ENCODE measurements at places on chromosomes 2 and 18. TPM values are rescaled to one million over a fixed set of nuclear protein-coding genes. Genes with fewer than 3 reads are reported as not detected.

Gene DSG4
- not detected for total RNA-seq

Gene GRHL1
- 0.85 TPM for total RNA-seq

Gene NEUROD1
- total RNA-seq = not detected

Gene LIMS2
- 7.7 TPM for total RNA-seq

Gene PLB1
- 1.5 TPM for total RNA-seq

Gene MSTN
- total RNA-seq = not detected

Gene ANKRD62
- not detected for total RNA-seq

Gene TUBB8B
- not detected for total RNA-seq

Gene ALLC
- total RNA-seq = not detected

Gene RAB17
- total RNA-seq = 0.36 TPM

Gene TGFA
- 5.0 TPM for total RNA-seq
